Inflammatory macrophage treated with lipopolysaccharide for 1 hour (primary cell): ENCODE measurements at places on chromosomes 1 and 21.

DNA sequence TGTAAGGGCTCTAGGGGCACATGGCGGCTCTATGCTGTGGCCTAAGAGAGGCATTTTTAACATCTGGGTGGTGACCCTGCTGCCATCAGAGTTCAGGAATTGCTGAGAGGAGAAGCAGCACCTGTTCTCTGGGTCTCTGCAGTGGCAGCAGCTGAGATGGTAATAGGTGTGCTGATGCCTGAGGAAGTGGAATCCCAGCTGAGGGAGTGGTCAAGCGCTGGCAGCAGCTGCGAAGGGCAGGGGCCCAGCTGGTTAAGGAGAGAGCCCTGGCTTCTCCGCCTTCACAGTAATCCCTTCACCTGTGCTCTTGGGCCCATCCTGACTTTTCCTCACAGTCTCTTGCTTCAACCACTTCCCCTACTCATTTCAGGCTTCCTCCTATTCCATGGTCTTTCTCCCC is 39.8 kb downstream of the GJA5 start:
- no peak for DNase-seq

DNA sequence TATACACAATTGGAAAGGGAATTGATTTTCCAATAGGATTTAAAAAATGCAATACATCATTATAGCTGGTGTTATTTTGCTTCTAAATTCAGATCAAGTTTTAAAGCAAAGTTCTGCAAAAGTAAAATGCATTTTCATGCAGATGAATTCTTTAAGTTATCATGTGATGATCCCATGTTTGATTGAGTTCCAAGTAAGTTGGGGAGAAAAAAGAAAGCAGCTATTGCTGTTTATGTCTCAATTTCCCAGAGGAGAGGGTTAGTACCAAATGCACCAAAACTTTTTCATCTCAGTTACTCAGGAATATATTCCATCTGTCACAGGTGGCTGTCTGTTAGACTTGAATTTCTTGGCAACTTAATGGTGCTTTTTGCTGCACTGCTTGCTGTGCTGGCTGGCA is 29.7 kb downstream of the HSPA13 start:
- no peak for DNase-seq

DNA sequence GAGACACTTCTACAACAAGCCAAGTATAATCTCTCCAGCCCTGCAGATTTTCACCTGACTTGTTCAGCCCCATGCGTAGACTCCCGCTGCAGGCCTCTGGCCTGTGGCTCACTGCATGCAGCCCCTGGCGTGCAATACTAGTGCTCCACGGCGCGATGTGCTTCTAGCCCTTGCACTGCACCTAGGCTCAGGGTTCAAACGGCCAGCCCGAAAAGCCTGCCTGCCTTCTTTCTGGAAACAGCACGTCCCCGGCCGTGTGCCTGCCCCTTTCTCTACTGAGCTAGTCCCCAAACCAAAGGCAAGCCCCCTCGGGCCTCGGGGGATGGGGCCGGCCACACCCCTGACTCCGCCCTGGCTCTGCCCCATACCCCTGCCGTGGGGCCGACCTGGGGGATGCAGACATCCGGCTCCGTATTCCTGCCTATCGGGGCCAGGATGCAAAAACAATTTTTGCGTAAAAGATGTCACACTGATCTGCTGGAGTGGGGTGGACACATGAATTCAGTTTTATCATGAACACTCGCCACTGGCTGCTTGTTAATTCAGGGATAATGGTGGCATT is 26.3 kb upstream of the TRAPPC10 start:
- no peak for DNase-seq

DNA sequence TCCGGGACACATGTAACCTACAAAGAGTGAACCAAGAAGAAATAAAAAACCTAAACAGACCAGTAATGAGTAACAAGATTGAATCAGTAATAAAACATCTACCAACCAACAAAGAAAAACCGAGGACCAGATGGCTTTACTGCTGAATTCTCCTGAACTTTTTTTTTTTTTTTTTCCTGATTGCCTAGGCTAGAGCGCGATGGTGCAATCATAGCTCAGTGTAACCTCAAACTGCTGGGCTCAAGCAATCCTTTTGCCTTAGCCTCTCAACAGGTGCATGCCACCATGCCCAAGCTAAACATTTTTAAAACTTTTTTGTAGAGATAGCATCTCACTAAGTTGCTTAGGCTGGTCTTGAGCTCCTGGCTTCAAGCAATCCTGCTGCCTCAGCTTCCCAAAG is 11.2 kb upstream of the FGGY start:
- DNase-seq: no peak
